Hematopoietic multipotent progenitor cell (in vitro differentiated cells): ENCODE measurements at places on chromosomes 3 and 15.
A peak's percentile ranks its signal among the peaks of the same experiment; 100 is the strongest.

DNA sequence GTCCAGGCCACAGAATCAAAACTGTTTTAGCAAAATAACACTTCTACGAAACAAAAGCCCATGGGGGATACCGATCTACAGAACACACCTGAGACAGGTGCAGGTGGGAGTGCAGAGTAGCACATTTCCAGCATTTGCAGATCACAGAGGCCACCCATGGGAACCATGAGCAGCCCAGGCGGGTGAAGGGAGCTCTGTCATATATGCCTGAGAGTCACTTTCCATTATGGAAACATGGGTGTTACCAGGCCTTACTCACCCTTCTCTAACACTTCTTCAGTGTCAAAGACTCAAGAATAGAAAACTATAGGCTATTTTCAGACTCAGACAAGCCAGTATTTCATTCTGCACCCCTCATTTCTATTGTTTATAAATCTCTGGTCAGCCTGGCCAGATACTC lies 3.5 kb downstream of the PLA1A start:
- no peak for DNase-seq

GRCh38 chr3:42753757-42754156 lies 19.3 kb downstream of the CCDC13 start:
- no peak for DNase-seq

GRCh38 chr15:52730173-52730572 lies 51.0 kb upstream of the ATOSA start:
- DNase-seq: peak; percentile 70

- DNase-seq: no peak
These were observed 393.7 kb downstream of the FEZF2 start for GRCh38 chr3:61979638-61980037.

GRCh38 chr3:71288269-71288930 lies 295.1 kb downstream of the FOXP1 start:
- no peak for DNase-seq

- no peak for DNase-seq
These were observed 14.7 kb upstream of the CLN6 start for GRCh38 chr15:68244235-68244634.

GRCh38 chr3:42684632-42685362 lies 540 bp upstream of the KLHL40 start:
- DNase-seq: no peak

DNA sequence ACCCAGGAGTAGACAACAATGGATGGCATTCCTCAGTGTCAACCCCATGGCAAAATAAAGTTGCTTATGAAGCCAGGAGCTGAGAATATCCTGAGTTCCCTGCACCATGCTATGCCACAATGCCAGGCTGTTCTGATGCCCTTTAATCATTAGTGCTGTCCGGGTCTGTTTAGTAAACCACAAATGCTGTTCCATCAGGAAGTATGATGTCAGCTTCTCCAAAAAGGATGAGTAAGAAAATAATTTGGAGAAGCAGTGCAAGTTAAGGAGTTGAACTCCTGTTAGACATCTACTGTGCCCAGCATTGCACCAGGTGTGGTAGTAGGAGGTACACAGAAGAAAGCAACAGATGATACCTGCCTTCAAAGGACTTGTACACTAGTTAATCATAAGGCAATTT lies 67.9 kb upstream of the GUCA1C start:
- no peak for DNase-seq

- DNase-seq: no peak
These were observed 244.8 kb downstream of the LRRN1 start for GRCh38 chr3:4043867-4044575.

- DNase-seq: no peak
These were observed 337.5 kb downstream of the GAP43 start for GRCh38 chr3:115960799-115961198.

GRCh38 chr15:74621936-74622335 lies 6.3 kb downstream of the CLK3 start:
- DNase-seq: no peak

- DNase-seq: peak; percentile 34
These were observed 23.6 kb downstream of the TLNRD1 start for GRCh38 chr15:81024265-81024872.
